ENCODE measurements at places on chromosomes 4 and X.

DNA sequence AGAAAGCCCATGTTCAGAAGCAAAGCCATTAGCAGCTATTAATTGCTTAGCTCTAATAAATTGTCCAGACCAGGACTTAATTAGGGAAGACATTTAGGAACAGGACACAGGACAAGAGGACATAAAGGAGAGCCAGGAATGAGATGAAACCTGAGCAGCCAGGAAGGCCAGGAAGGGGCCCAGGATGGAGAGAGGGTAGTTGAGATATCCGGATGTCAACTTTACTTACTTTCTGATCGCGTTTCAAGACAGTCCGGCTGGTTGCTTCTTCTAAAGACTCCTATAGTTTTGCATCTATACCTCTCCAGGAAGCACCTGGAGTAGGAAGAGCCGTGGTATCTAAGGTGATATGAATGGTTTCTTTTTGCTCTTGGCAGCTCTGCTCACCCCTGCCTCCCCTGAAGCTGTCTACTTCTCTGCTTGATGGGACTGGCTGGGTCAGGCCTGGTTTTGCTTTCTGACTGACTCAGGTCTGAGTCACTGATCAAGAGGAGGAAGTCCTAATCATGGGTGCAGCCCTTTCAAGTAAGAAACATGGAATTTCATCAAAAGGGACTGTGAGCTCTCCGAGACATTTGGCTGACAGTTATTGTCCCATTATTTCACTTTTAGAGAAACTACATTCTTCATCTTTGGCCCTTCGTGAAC is 733.3 kb downstream of the RPA4 start:
- no peak for DNase-seq

GRCh38 chrX:103344606-103345005 is 11.7 kb upstream of the TCEAL9 start:
- DNase-seq, result no peak

DNA sequence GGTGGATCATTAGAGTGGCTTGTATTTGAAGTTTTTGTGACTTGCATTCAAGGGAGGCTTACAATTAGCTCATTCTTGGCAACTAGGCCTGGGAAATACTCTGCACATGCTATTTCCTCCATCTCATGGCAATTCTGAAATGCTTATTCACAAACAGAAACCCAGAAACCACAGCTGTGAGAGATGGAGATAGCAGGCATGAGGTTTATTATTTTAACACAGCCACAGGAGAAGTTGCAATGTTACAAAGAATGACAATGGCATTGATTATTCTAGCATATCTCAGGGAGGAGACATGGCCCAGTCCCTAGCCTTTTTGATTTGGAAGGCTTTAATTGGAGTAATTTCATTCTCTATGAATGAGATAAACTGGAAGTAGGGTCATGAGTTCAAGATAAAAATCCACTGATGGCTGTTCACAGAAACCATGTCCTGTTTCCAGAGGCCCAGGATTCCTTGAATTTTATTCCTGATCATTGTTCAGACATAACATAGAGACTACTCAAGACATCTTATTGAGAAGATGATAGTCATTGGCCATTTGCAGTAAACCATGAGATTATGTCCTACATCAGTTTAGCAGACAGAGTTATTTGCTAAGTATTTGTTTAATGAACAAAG is 123.9 kb downstream of the MID1 start:
- DNase-seq, result peak; percentile 67

- DNase-seq, result no peak
Observed at GRCh38 chr4:124177647-124178425, 534.7 kb downstream of the ANKRD50 start.

DNA sequence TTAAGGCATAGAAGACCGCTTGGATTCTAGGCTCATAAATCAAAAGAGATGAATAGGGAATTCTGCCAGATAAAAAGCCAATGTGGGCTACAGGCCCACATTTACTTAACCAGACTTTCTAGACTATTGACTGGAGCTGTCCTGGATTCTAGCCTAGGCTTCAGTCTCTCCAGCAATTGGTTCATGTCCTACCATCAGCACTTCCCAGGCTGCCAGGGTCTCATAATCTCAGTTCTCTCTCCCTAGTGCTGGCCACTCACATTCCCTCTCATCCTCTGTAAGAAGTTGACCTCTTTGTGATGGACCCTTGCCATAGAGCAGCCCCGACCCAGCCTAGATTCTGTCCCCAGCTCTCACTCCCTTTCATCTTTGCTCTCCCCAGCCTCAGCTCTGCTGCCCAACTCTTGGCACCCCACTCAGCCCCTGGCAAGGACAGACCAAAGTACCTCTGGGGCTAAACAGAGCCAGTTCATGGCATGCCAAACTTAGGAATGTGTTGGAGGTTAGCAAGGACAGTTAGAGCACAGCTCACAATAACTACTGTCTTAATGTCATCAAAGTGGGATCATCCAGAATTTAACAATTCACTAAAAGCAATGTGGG is 396.2 kb downstream of the INPP4B start:
- DNase-seq, result no peak

DNA sequence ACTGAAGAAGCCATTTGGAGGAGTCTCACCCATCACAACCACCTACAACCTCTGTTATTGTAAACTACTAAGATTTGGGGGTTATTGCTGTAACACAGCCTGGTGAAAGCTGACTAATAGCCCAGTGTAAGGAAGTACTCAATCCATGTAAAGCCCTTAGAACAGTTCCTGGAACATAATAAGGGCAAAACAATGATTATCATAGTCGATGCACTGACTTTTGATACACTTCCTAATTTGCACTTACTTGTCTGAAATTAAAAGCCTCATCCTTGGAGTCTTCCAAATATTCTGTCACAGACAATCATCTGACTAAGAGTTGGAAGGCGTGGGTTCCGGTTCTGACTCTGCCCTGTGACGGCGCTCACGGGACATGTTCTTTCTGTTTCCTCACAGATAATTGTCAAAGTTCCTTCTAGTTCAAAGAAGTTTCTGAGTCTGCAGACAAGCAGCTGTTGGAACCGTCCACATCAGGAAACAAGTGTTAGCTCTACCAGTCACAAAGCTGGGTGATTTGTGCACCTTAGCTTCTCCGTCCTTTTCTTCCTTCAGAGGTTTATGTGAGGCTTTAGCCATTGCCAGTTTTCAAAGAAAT is 33.4 kb upstream of the RASGEF1B start:
- no peak for DNase-seq

DNA sequence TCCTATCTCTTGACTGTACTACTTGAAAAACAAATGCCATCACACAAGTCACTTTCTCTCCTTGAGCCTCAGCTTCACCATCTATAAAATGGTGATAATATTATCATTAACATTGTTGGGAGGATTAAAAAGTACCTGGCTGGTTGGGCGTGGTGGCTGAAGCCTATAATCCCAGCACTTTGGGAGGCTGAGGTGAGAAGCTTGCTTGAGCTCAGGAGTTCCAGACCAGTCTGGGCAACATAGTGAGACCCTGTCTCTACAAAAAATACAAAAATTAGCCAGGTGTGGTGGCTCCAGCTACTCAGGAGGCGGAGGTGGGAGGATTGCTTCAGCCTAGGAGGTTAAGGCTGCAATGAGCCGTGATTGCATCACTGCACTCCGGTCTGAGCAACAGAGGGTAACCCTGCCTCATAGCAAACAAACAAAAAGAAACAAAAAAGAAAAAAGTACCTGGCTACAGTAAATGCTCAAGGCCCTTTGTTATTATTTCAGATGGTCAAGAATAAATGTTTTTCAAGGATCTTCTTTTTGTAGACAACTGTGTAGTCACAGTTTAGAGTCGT is 120.3 kb downstream of the CHRNA9 start:
- DNase-seq, result no peak

DNA sequence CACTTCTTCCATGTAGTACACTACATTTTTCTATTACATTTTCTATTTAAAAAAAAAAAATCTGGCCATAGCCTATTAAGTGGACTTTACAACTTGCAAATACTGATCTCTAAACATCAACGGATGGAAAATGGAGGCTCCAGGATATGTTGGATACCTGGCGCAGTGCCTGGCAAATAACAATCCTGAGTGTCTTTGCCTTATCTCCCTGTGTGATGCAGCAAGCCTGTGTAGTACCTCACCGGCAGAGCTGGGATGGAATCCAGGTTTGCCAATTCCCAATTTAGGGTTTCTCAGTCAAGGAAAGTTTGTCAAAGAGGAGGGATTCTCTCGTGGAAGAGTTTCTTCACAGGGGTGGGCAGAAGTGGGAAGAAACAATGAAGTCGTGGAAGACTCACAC is 93.2 kb downstream of the KDR start:
- DNase-seq, result no peak

GRCh38 chr4:77174426-77174825 is 17.4 kb downstream of the CCNG2 start:
- no peak for DNase-seq

GRCh38 chr4:53929955-53930798 is 134.2 kb downstream of the CHIC2 start:
- DNase-seq, result peak; percentile 83

GRCh38 chr4:183540410-183541009 is 35.7 kb downstream of the ING2 start:
- no peak for DNase-seq

- DNase-seq, result no peak
Observed at GRCh38 chrX:136195247-136195646, 47.9 kb downstream of the FHL1 start.

DNA sequence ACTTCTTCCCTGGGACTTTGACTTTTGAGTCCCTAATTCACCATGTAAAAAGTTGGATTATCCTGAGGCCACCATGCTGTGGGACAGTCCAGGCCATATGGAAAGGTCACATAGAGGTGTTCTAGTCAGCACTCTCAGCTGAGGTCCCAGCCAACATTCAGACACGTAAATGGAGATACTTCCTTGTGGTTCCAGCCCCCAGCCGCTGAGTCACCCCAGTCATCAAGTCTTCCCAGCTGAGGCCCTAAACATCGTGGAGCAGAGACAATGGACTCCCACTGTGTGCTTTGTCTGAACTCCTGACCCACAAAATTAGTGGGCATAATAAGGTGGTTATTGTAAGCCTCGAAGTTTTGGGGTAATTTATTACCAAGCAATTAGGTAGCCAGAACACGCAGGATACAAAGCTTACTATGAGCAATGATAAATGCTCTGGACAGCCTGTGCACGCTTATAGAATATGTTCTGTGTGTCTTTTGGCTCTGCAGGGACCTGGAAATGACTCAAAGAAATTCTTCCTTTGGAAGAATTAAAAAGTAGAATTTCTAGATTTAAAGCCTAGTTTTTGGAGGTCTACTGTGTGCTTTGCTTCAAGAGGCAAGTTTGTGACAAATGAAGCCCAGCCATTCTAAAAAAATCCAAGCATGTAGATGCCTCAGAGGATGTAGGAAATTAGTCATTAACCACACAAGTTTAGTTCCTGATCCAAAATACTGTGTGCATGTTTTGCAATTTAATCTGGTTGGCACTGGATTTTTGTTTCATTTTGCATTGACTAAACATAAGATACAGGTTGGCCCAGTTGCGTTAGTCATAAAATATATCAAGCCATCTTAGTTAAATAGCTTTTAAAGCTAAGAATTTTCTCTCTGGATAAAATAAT is 33.2 kb upstream of the SLC9A7 start:
- DNase-seq, result no peak

DNA sequence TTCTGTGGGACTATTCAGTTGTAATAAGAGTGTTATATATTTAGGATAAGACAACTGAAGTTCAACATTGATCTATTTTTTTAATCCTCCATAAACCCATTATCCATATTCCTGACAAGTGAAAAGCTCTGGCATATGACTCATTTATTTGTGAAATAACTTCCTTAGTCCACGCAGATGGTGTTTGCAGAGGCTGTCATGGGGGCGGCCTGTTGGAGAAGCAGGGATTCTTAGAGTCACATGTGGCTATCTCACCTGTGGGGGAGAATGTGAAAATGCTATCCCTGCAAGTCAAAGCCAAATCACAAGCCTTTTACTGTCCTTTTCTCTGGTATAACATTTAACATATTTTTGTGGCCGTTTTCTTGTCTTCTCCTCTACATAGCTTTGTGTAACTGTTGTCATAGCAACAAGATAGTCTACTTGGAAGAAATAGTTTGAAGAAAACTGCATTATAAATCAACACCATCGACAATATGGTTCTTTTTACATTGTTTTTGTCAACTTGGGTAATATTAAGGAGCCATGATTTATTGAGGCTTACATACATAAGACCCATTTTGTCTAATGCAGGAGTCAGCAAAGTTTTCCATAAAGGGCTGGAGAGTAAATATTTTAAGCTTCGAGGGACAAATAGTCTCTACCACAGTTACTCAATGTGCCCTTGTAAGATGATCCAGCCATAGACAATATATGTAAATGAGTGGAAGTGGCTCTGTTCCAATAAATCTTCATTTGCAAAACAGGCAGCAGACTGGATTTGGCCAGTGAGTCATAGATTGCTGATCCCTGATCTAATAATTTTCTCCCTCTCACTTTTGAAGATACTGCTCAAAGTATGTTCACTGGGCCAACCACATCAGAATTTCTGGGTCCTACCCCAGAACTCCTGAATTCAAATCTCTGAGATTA is 395.0 kb downstream of the DTHD1 start:
- DNase-seq, result no peak

DNA sequence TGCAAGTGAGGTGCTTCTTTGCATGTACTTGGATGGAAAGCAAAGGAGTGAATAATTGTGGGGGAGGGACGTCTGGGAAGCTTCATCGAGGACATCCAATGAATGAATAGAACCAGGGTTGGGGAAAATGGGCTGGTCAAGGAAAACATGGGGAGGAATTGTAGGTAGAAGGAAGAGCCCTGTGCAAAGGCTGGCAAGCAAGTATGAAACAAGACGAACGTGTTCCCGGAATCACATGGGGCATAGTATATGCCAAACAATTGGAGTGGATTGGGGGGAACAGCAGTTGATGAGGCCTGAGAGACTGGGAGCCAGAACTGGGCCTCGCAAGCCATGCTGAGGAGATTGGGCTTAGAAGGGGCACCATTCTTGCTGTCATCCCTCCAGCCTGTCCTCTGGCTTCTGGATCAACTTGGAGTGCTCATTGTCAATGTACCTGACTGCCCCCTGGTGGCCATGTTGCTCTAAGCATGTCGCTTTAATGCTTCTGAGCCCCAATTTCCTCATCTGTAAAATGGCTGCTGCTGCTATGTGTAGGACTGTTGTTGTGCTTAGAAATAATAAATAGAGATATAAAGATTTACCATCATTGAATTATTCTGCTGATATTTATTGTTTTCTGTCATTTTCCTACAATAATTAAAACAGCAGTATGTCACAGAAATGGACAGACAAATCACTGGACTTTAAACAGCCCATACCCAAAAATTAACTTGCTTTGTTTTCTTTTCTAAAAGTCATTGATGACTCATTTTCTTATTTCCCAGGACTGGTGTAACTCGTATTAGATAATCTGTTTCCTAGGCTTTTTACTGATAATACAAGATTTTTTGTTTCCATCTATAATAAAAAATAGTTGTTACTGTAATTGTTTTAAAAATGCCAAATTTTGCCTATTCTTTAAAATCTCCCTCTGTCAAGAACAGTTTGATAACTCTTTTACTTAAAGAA is 66.4 kb downstream of the JADE3 start:
- DNase-seq, result peak; percentile 57

GRCh38 chr4:164383358-164384220 is 370.3 kb upstream of the SMIM31 start:
- DNase-seq, result peak; percentile 18

- DNase-seq, result no peak
Observed at GRCh38 chrX:40867352-40867751, 132.0 kb upstream of the MED14 start.

- no peak for DNase-seq
Observed at GRCh38 chrX:46444011-46444410, 101.2 kb downstream of the ZNF674 start.

GRCh38 chr4:170243662-170244288 is 154.0 kb upstream of the AADAT start:
- DNase-seq, result no peak
